ENCODE measurements at places on chromosomes 2 and 18. TPM values are rescaled to one million over a fixed set of nuclear protein-coding genes. Genes with fewer than 3 reads are reported as not detected.

TGFA gene
- 12.2 TPM for total RNA-seq

MAL gene
- 13.0 TPM for total RNA-seq

PSMD14 gene
- 31.4 TPM for total RNA-seq

ANXA4 gene
- total RNA-seq = 84.0 TPM

GRCh38 chr2:36912695-36913094, 53.6 kb downstream of the STRN start:
- no peaks in the 10 kb centered on the region for H3K36me3 ChIP-seq
- no peak for DNase-seq
- no peaks in the 10 kb centered on the region for H3K27me3 ChIP-seq
- H3K4me1 ChIP-seq = no peaks in the 10 kb centered on the region
- H3K27ac ChIP-seq = no peak overlapping the region

DNA sequence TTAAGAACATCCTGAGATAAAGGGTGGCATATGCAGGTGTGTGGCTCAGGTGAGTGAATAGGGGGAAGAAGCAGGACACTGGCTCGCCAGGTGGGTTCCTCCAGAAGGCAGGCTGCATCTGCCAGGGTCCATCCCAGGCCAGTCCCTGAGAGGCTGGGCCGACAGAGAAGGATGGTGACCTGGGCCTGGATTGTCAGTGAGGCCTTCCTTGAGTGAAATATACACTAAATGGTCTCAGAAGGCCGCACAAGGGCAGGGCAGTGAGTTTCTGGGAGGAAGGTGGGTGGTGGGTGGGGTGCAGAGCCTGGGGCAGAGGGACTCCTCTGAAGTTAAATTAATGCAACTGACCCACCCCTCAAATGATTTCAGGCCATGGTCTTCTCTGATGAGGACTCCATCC, 182.1 kb downstream of the ANKRD30B start:
- H3K27ac ChIP-seq = no peak overlapping the region
- no peak for DNase-seq
- no peaks in the 10 kb centered on the region for H3K4me1 ChIP-seq

- H3K4me1 ChIP-seq = no peaks in the 10 kb centered on the region
- H3K27ac ChIP-seq = no peak overlapping the region
- H3K36me3 ChIP-seq = no peaks in the 10 kb centered on the region
- no peaks in the 10 kb centered on the region for H3K27me3 ChIP-seq
- H3K4me3 ChIP-seq = no peak overlapping the region
Observed at GRCh38 chr2:199278099-199278498, 179.6 kb downstream of the SATB2 start.

DNA sequence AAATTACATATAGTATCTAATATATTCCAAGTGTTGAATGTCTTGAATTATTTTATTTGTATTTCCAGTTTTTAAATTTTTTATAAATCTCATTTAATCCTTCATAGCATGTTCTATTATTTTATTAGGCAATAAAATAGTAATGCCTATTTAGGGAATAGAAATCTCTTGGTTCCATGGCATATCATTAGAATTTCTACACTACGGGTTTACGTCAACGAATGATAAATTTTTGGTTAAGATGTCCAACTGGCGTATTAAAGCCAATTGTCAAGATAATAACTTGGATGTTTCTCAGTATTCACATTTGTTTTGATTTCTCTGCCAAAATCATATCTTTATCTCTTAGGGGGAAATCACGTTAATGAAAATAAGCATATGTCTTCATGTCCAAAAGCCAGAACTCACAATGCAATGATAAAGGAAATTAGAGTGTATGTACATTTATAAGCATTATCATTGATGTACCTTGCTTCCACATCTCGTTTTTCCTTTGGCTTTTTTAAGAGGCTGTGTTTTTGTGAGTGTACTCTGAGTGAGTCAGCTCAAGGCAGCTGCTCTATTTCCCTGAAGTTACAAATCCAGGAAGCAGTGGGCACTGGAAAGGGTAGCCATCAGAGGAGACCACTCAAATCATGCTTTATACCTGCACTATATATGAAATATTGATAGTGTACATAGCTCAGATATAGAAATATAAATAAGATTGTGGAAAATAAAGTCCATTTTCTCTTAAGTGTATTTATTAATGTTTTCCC, 115.8 kb upstream of the PDE1A start:
- H3K27ac ChIP-seq = peak overlapping the region; percentile 27
- H3K27me3 ChIP-seq = no peaks in the 10 kb centered on the region
- no peak overlapping the region for H3K4me3 ChIP-seq
- no peaks in the 10 kb centered on the region for H3K4me1 ChIP-seq

DNA sequence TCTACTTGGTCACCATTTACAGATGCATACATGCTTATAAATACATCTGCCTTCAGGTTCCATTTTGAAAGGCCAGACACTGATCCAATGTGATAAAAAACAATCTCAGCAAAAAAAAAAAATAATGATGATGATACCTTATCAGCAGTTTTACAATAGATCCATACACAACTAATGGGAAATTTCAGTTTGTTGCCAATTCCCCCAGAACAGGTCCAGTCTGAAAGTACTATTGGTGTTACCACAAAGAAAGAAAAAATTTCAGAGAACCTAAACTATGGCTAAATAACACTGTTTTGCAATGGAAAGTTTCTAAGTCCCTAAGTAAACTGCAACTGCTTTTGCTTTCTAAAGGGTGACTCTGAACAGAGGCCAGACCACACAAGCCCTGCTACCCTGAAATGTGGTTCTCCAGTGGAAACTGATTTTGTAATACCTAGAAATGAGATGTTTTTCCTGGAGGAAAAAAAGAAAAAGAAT, 54.1 kb downstream of the LPIN2 start:
- no peaks in the 10 kb centered on the region for H3K27me3 ChIP-seq
- peak overlapping the region; percentile 66 for H3K27ac ChIP-seq
- peaks cover 37% of the 10 kb centered on the region for H3K4me1 ChIP-seq

DNA sequence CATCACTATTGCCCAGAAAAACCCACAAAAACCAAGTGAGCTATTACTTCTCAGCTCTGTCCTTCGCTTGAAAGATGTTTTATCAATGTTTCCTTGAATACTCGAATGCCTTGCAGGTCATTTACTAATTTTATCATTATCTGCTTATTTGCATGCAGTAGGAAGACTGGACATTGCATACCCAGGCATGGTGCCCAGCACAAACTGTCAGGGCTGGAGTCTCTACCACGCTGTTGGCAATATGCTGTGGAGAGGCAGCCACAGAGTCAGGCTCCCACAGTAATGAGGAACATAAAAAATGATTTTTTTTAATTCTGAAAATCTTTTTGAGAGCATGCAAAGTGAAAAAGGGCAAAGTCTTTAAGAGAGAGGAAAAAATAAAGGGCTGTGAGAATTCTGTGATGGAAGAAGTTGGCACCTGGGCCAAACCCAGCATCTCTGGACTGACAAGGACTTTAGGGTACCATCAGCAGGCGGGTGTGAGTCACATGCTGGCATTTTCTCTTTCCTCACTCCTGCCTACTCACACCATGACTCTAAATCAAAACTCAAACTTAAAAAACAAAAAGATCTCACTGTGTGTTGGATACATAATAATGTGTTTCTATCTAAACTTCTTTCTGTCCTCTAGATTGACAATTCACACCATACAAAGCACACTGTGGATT, 709.8 kb upstream of the FANCL start:
- H3K36me3 ChIP-seq = no peaks in the 10 kb centered on the region
- H3K27ac ChIP-seq = no peak overlapping the region
- H3K4me1 ChIP-seq = no peaks in the 10 kb centered on the region
- H3K4me3 ChIP-seq = no peak overlapping the region

DNA sequence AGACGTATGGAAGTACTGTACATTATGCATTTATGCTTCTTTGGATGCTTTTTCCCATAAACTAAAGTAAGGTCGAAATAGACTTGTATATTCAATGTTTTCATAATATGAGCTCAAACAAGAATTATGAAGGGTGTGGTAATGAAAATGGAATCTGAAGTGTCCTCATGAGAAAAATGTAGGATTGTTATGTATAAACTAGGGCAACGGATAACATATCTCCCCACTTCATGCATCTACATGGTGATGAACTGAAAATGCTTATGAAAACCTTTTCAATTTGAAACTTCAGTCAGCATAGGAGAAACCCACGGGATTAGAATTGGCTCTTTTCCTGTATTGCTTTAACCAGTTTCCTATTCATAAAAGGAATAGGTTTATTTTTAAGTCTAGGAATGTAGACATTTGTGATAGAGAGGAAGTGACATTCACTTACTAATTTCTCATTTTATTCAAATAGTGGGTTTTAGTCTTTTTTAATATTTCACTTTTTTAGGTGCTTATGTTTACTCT, 608.2 kb upstream of the GCFC2 start:
- no peak overlapping the region for H3K27ac ChIP-seq
- no peaks in the 10 kb centered on the region for H3K27me3 ChIP-seq
- no peak for DNase-seq

All from upper lobe of left lung (tissue), 6 donors.